Neural crest cell (in vitro differentiated cells): ENCODE measurements at places on chromosomes 2 and 18. TPM values are rescaled to one million over a fixed set of nuclear protein-coding genes. Genes with fewer than 3 reads are reported as not detected.

GRCh38 chr18:25080211-25080610 lies 271.8 kb downstream of the ZNF521 start:
- no peak for DNase-seq

DNA sequence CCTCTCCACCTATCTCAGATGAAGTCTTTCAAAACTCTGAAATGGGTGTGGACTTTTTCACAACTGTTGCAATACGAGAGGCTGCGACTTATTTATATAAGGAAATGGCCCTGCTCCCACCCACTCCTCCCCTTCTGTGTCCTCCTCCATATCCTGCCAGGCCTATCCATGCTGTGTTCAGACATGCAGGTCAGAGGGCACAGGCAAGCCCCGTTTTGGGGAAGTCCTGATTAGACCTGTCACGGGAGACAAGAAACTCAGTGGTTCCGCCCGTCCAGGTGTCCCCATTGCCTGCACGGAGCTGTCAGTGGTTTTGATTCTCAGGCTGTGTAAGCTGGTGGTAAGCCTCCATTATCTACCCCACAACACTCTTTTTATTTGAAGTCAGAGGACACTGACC lies 99.6 kb upstream of the MGAT5 start:
- no peak for DNase-seq

- no peak for DNase-seq
Measured at GRCh38 chr2:44136252-44136651, 32.4 kb upstream of the PPM1B start.

GRCh38 chr2:68251855-68252399 lies 405 bp downstream of the PPP3R1 start:
- DNase-seq: no peak

DLX2 gene
- total RNA-seq: 21.1 and 22.6 TPM in 2 replicates

DNA sequence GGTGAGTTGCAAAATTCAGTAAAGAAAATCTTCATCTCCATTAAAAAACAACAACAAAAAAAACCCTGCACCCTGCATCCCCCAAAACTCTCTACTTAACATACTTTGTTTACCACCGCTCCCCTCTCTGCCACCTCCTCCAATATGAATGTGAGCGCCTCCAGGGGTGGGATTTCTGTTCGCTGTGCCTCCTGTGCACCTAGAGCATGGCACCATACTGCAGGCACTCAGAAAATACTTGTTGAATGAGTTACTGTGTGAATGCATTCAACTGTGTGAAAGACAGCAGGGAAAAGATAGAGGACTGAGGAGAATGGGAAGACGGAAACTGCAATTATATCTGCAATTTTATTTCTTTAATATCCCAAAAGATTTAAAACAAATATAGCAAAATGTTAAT lies 4.5 kb downstream of the CEBPZ start:
- DNase-seq: no peak

DNA sequence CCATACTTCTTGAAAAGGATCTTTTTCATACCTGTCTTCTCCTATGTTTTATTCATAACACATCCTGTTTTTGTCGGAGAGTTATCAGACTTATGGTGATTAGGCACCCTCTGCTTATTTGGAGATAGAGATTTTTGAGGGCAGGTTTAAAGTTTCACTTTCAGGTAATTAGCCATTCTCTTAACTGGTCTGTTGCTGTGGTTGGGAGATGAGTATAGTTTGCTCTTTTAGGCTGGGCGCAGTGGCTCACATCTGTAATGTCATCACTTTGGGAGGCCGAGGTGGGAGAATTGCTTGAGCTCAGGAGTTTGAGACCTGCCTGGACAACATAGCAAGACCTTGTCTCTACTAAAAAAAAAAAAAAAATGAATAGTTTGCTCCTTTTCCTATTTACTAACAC lies 25.3 kb downstream of the SFTPB start:
- no peak for DNase-seq

SPAG16 gene
- total RNA-seq: 28.8 and 29.0 TPM in 2 replicates

MARS2 gene
- total RNA-seq: 15.9 and 16.0 TPM in 2 replicates

ACKR3 gene
- 24.5 and 26.2 TPM in 2 replicates for total RNA-seq

DNA sequence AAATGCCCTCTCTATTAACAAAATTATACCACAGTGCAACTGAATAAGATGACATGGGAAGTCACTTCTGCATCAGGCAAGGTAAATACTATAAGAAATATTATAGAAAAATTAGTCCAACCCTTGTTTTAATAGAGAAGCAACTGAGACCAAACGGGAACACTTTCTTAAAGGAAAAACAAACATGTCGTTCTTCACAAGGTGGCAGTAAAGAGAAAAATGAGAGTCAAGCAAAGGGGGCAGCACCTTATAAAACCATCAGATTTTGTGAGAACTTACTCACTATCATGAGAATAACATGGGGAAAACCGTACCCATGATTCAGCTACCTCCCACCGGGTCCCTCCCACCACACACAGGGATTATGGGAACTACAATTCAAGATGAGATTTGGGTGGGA lies 481.7 kb upstream of the CRIM1 start:
- DNase-seq: no peak

- DNase-seq: no peak
Measured at GRCh38 chr2:74578408-74578807, 23.9 kb downstream of the DOK1 start.
